Right renal cortex interstitium (tissue), 3 donors: ENCODE measurements at places on chromosomes 12 and 14. TPM values are rescaled to one million over a fixed set of nuclear protein-coding genes. Genes with fewer than 3 reads are reported as not detected.

CLEC4E gene
- polyA plus RNA-seq = 2.0 TPM

IKZF4 gene
- 15.1 TPM for polyA plus RNA-seq

BRMS1L gene
- 20.8 TPM for polyA plus RNA-seq

PZP gene
- 0.47 TPM for polyA plus RNA-seq

PCBP2 gene
- 1,109 TPM for polyA plus RNA-seq

GRCh38 chr14:21003788-21004346, 4.8 kb downstream of the SLC39A2 start:
- no peak for DNase-seq

DNA sequence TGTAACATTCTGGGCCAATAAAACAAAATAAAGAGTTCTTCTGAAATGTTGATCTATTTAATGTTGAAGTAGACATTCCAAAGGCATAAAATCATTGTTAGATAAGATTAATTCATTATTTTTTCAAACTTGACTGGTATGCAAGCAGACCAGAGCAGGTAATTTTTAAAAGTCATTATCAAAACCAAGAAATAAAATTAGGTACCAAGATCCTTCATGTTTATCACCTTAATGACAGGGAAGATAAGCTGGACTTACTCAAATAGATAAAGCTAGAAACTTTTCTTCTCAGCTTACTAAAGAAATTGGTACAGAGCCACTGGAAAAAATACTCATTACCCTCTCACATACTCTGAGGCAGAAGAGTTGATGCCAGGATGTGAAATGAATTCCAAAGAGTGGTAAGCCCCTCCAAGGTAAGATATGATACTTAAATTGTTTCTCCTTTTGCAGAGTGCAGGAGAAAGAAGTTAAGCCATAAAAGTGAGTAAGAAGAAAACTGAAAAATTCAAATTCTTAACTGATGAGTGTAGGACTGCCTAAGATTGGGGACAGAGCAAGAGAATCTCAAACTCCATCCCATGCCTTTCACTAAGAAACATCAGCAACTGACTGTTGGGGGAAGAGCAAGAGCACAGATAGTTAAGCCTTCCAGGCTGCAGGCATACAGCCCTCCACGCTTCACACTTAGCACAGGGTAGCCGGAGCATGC, 111.9 kb downstream of the SLC41A2 start:
- no peak for DNase-seq

DNA sequence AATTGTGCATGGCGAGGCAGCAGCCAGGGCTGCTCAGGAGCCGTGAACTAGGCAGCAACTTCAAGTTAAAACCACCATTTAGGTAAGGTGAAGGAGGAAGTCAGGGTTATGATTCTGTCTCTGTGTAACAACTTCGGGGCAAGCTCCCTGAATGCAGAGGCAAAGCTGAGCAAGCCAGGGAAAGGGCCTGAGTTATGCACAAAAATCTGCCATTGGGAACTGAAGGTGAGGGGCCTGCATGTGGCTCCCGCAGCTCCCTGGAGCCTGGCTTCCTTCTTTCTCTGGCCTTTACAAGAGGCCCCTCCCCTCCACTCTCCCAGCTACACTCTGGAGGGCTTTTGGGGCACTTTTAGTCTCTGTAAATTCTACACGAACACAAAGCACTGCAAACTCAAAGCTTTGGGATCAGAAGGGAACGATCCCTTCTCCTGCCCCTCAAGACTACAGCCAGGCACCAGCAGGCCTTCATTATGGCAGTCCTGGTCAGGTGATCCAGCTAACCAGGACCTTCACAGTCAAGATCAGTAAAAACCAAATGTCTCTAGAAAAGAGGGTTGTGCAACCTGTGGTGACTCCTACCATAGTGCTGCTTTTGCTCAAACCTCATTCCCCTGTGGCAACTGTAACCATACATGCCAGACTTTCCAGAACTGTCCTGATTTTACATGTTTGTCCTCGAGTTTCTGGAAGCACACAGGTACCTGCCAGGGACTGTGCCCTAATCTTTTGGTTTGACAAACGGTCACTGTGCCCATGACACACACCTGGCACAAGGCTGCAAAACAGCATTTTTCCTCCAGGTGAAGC, 67.2 kb upstream of the PTGR2 start:
- DNase-seq = no peak

DNA sequence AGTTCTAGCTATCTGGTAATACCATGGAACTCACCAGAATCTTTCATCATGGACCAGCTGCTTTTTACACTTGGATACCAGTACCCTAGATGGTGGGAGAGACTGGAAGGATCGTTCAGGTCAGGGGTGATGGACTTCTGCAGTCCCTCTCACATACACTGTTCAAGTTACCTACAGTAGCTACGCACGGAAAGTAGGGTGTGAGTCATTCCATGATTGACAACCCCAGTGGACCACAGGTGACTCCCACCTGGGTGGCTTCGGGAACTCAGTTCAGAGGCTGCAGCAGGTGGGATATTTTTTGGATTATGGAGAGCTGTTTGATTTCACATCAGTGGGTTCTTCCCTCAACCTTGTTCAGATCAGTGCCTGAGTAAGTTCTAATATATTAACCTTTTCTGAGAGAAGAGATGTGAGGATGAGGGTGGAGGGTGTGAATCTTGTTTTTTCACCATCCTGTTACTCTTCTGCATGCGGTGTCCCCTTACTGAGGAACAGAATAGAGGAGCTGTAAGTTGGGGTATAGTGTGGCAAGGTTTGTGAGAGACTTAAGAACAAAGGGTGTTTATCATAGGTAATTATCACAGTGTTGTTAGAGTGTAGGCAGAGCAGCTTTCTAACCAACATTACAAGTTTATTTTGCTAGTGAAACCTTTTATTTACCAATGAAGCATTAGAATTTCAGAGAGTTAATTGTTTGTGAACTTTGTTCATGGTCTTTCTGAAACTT, 39.6 kb downstream of the PRKCH start:
- no peak for DNase-seq

DNA sequence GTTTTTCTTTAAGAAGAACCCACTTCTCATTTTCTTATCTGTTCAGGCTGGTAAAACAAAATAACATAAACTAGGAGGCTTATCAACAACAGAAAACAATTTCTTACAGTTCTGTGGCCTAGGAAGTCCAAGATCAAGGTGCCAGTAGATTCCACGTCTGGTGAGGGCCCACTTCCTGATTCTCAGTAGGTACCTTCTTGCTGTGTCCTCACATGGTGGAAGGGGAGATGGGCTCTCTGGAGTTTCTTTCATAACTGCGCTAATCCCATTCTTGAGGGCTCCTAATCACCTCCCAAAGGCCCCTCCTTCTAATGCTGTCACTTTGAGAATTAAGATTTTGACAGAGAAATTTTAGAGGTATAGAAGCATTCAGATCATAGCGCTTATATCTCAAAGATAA, 33.4 kb downstream of the TXNRD1 start:
- no peak for DNase-seq

- DNase-seq = no peak
Observed at GRCh38 chr14:60736494-60736893, 1.9 kb downstream of the MNAT1 start.

DNA sequence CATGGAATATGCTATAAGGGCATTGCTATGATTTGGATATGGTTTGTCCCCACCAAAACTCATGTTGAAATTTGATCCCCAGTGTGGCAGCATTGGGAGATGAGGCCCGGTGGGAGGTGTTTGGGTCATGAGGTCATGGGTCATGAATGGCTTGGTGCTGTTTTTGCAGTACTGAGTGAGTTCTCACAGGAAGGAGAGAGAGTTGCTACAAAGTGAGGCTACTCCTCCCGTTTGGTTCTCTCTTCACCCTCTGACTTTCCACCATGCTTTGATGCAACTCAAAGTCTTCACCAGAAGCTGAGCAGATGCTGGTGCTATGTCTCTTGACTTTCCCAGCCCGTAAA, 388.1 kb upstream of the TMPO start:
- no peak for DNase-seq

GRCh38 chr12:80867941-80868340, 69.8 kb downstream of the LIN7A start:
- no peak for DNase-seq

- DNase-seq = no peak
Observed at GRCh38 chr12:662566-663292, 516 bp downstream of the NINJ2 start.
